Activated CD4-positive, alpha-beta T cell treated with anti-CD3 and anti-CD28 coated beads, Interleukin-2, amount 50 U/mL, for 4 hours (primary cell): ENCODE measurements at places on chromosomes 5 and 9.

GRCh38 chr5:107437986-107438510, 232.7 kb downstream of the EFNA5 start:
- no peak for DNase-seq

DNA sequence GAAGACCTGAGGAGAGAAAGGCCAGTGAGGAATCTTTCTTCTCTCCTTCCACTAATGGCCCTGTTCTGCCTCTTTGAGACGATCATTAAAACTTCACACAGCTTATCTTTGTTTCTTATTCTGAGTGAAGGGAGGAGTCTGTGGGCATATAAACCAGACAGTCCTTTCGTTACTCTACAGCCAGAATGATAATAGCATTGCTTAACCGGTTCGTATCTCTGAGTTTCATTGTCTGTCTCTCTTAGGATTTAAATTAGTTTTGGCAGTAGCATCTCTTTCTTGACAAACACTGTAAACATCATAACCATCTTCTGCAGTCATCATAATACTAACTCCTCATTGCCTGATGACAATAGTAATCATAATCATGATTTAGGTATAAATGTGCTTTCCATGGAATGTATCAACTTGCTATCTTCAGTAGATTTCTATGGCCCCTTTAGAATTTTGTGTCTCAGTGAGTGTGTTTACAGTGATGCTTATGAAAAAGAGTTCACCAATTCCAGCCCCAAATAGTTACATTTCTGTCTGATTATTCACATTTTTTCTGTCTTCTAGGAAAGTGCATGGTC, 618.8 kb upstream of the KLF4 start:
- no peak for DNase-seq

GRCh38 chr9:110355911-110356310, 18.2 kb upstream of the TXNDC8 start:
- no peak for DNase-seq

GRCh38 chr9:134895097-134895496, 14.5 kb downstream of the FCN2 start:
- DNase-seq = no peak

DNA sequence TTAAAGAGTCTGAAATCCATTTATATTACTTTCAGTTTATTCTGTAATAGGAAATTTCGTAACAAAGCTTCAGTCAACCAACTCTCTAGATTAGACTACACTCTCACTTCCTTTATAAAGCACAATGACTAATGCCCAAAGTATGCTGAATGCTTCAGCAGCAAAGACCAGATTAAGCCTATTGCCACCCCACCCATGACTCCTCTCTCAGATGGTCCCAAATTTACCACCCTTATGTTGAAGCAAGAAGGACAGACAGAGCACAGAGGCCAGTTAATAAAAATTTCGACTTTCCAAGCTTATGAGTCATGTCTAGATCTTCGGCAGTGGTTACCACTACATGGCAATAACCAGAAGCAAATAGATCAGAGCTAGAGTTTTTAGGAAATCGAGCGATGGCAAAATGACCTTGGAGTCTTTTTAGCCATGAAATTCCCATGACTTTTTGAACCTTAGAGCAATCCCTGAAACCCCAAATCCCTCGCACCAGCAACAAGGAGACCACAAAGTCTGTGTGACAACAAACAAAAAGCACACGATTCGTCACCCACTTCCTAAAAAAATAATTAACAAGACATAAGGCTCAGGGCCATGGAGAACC, 287.8 kb upstream of the RASA1 start:
- DNase-seq = no peak

DNA sequence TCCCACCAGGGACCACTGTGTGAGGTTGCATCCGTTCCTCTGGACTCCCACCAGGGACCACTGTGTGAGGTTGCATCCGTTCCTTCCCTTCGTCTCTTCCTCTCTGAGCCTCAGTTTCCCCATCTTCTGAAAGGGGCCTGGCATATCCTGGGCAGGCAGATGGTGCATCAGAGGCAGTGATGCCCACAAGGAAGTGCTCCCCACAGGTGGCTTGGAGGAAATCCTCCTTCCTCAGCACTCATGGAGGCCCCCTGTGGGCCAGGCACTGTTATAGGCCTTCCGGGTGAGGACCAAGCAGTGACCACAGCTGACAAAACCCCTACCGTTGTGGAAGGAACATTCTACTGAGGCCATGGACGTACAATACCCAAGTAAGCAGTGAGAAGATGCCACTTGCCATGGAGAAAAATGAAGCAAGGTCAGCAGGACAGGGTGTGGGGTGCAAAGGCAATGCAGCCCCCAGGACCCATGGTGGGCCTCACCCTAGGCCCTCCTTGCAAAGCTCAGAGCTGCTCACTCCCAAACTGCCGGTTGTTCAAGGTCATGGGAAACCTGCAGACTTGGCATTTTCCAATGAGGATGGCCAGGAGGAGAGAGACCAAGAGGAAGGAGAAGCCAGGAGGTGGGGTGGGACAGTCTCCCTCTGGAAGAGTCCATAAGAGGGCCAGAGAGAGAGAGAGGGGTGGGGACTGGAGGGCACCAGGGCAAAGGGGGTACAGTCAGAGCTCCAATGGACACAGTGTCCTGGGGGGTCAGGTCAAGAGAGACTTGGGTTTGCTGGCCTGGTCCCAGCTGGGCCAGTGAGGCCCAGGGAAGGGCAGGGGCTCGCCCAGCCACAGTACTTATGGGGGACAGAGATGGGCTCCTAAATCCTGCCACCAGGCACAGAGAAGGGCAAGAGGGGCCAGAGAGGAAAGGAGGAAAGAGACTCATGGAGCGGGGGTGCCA, 51.1 kb downstream of the C9orf50 start:
- no peak for DNase-seq

DNA sequence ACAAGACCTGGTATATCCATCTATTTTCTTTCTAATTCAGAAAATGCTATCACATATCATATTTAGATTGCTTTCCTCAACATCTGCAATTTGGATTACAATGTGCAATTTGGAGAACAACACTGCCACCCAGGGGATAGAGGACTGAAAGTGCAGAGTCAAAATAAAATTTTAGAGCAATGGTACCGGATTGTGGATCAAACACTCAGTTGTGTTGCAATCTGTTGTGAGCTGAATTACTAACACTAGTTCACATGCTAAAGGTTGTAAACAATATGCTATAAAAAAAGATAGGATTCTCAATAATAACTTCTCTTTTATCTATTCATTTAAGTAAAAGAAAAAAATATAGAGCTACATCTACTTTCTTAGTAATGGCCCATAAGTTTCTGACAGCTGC, 11.9 kb upstream of the SRFBP1 start:
- DNase-seq = no peak

DNA sequence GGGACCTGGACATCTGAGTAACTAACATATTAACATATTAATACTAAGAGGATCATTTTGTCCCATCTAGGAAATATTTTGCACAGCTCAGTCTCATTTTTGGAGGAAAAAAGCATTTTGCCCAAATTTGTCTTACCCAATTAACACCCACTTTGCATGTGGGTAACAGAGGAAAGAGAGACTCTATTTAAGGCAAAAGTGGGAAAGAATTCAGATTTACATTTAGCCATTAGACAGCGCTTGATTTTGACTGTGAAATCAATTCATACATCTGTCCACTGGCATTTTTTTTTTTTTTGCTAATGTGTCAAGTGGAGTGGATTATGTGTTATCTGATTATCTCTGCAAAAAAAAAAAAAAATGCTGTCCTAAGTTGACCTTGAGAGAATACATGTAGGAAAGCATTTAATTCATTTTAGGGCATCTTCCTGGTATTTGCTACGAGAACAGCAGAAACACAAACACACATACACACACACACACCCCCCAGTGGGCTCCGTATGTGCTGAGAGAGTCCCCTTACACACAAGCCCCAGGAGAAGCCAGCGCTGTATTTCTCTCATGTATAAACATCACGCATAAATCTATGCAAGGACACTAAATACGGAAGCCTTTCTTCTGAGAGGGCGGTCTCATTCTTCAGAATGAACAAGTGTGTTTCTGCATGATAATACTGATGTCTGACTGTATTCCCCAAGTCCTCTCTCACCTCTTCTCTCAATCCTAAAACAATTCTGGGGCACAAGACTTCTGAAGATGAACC, 202.0 kb upstream of the KLF9 start:
- no peak for DNase-seq

DNA sequence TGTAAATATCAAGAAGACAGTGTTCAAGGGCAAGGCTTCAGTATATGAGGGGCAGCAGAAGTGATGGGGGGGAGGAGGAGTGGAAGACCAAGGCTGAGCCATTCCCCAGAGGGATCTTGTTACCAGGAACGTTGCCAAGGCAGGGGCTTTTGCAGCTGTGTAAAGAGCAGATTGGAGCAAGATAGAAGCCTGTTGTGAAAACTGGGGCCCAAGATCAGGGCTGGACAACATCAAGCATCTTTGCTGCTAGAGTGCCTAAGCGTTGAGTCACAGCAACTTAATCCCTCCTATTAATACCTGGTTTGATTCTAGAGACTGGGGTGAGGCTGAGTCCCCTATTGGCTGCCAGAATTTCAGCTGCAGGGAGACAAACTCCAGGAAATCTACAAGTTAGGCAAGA, 18.4 kb upstream of the ERCC6L2 start:
- no peak for DNase-seq

- DNase-seq = no peak
Measured at GRCh38 chr9:90964101-90965020, 162.7 kb downstream of the SYK start.

- no peak for DNase-seq
Measured at GRCh38 chr5:129858131-129858675, 46.1 kb upstream of the CHSY3 start.

DNA sequence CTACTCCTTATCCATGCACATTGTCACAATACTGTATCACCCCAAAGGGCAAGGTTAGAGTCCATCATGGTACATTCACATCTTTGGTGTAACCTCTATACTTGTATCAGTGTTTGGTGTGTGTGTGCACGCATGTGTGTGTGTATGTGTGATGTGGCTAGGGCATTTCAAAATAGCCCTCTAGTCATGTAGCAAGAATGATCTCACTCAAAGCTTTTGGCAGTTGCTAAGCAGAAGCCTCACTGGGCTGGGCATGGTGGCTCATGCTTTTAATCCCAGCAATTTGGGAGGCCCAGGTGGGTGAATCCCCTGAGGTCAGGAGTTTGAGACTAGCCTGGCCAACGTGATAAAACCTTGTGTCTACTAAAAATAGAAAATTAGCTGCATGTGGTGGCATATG, 245.3 kb downstream of the ADGRV1 start:
- DNase-seq = no peak
